ENCODE measurements at places on chromosomes 1 and 21.

GRCh38 chr1:3441410-3441847, 13.0 kb upstream of the ARHGEF16 start:
- no peak for DNase-seq

- no peak for DNase-seq
Measured at GRCh38 chr1:90295534-90295933, 300.6 kb downstream of the ZNF326 start.

- DNase-seq: no peak
Measured at GRCh38 chr1:53982034-53982762, 35.8 kb downstream of the LDLRAD1 start.

GRCh38 chr21:17987382-17988101, 168.4 kb upstream of the C21orf91 start:
- DNase-seq: no peak

- no peak for DNase-seq
Measured at GRCh38 chr1:211627259-211627658, 48.2 kb downstream of the NEK2 start.

- peak; percentile 96 for DNase-seq
Measured at GRCh38 chr1:222034790-222035189, 292.9 kb upstream of the DUSP10 start.

DNA sequence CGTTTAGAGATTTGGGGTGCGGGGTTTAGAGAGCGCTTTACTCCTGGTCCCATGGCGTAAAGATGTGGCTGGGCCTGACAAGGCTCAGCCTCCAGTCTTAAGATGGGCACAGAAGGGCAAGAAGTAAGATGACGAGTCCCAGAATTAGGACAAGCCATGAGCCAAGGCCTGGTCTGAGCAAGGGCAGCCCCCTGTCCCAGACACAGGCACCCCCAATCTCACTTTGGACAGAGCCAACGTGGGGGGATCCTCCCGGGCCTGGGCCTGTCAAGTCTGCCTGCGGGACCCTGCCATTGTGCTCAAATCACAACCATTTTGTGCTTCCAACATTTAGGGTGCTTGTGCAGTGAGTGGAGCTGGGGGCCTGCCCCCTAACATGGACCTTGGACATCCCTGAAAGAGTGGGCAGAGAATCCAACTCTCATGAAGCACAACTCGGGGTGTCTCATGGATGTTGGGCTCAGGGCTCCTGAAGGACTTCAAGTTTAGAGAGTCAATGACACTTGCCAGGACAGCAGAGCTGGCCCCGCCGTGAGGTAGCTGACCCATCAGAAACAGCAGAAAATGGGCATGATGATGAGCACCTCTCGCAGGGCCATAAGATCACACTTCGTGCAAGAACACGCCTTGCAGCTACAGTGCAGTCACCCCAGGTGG, 52.6 kb downstream of the KIF21B start:
- DNase-seq: no peak

- no peak for DNase-seq
Measured at GRCh38 chr1:156117414-156118176, 3.1 kb downstream of the LMNA start.

DNA sequence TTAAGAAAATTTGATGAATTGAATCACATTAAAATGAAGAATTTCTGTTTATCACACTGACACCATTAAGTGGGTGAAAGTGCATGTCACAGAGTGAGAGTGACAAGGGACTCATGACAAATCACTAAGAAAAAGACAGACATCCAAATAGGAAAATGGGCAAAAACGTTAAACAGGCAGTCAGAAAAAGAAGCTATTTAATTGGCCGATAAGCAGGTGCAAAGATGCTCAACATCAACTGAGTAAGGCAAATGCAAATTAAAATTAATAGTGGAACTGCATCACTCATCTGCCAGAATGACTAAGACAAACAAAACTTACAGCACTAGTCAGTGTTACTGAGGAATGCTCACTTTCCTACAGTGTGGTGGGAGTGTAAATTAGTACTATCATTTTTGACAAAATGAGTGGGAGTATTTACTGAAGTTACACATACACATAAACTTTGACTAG, 39.2 kb upstream of the RUNX1 start:
- no peak for DNase-seq

DNA sequence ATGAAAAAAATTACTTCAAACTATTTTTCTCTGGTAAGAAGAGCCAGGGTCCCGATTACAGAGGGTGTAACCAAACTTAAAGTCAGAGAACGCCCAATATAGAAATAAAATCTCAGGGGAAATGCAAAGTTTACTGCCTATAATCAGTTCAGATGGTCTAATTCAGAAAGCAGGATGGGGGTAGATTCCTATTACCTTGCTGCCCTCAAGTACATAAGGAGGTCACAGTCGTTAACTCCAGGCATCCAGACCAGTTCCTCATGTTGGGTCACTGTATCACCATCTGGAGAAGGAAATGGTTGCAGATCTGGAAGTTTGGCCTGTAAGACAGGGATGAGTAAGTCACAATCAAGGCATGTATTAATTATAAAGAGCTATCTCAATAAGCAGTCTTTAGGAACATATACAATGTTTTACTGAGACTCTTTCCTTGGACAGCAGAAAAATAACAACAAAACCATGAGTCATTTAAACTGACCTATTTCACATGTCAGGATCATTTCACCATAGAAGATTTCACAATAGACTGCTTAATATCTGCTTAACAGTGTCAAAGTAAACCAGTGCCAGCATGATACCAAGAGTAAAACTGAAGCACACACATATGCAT, 179.4 kb downstream of the SLC45A1 start:
- no peak for DNase-seq

DNA sequence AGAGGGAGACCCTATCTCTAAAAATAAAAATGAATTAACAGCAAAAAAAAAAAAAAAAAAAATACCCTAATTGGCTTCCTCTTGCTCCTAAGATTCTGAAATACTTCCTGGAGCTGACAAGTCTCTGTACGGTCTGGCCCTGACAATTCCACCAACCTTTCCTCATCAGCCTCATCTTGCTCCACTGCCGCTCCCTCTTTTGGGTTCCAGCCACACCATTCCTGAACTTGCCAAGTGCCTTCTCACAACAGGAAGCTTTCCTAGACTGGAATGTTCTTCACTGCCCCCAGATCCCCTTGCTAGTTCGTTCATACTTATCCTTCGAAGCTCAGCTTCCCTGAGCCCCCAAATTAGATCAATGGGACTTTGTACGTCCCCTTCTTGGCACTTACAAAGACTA, 37.0 kb downstream of the AKNAD1 start:
- no peak for DNase-seq

DNA sequence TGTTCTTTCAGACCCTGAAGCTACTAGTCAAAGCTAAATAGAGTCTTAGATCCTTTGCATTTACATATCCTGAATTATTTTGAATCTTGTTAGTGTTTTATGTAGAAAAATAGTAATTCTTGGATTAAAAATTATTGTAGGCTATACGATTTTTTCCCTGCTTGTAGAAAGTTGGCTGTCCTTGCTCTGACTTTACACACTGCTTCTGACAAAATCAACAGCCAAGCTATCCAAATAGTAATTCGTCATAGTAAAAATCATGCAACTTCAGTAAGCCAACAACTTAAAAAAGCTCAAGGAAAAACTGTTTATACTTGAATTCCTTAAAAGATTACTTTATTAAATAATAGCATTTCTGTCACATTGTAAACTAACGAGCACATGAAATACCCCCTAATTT, 7.5 kb upstream of the KRTAP23-1 start:
- DNase-seq: no peak

DNA sequence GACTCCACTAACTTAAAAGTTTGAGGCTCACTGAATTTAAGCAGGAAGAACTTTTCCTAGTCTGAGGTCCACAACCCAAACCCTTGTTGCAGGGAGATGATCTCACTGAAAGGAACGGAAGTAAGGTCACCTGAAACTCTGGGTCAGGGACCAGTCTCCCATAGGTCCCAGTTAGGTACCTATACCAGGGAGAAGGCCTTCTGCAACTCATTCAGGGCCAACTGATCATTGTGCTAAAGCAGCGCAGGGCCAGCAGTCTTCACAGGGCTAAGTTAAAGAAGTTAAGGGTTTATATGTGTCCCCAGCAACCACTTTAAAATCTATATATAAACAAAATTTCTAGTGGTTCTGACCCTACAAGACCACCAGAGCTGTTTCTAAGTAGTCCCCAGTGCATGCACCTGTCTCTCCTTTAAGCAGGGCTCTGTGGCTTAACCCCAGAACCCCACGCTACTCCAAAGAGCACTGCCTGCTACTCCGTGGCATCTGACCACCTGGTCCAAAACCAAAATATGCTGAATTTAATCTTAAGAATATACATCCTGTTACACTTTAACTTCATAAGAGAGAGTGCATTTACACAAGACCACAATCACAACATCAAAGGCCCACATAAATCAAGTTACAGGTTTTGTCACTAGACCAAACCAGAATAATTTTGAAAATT, 2.8 kb downstream of the SRSF10 start:
- DNase-seq: no peak

DNA sequence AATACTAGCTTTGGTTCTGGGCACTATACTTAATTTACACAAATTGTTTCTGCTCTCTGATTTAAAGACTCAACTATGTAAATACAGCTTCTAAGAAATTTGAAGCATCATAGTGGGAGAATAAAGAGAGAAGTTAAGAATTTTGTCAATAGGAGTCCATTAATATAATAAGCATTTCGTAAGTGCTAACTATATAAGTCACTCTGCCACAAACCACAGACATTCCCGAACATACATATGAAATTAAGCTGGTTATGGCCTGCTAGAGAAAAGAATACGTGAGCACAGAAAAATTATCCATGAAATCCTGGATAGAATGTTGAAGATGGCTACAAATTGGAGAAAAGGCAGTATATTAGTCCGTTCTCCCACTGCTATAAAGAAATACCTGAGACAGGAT, 526.2 kb downstream of the MRPL39 start:
- no peak for DNase-seq

DNA sequence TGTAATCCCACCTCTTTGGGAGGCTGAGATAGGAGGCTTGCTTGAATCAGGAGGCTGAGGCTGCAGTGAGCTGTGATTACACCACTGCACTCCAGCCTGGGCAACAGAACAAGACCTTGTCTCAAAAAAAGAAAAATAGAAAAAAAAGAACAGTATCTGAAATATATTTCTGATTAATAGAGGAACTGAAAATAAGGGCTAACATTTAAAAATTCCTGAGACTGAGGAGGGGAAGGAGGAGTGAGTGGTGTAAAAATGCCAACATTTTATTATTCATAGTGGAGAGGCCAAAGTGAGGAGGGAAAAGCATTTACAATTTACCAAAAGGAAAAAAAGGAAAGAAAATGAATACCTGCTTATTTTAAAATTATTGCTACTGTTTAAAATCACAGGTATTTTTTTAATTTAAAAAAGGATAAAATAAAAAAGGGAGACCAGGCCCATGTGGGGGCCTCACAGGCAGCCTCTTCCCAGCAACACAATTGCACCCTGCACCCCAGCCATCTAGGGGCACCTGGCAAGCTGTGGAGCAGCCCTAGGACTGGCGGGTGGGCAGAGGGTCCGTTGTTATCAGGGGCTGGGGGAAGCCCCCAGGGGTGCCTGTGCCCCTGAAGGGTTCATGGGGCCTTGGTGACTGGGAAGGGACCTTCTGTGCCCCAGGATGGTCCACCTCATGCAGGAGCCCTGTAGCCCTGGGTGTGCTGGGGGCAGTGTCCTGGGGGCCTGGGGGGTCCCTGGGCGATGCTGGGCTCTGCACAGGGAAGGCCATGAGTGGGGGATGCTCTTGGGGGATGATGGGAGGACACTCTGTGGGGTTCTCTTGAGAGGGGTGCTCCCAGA, 34.8 kb upstream of the ADARB1 start:
- DNase-seq: no peak

- no peak for DNase-seq
Measured at GRCh38 chr1:92964998-92965397, 3.7 kb upstream of the DIPK1A start.

DNA sequence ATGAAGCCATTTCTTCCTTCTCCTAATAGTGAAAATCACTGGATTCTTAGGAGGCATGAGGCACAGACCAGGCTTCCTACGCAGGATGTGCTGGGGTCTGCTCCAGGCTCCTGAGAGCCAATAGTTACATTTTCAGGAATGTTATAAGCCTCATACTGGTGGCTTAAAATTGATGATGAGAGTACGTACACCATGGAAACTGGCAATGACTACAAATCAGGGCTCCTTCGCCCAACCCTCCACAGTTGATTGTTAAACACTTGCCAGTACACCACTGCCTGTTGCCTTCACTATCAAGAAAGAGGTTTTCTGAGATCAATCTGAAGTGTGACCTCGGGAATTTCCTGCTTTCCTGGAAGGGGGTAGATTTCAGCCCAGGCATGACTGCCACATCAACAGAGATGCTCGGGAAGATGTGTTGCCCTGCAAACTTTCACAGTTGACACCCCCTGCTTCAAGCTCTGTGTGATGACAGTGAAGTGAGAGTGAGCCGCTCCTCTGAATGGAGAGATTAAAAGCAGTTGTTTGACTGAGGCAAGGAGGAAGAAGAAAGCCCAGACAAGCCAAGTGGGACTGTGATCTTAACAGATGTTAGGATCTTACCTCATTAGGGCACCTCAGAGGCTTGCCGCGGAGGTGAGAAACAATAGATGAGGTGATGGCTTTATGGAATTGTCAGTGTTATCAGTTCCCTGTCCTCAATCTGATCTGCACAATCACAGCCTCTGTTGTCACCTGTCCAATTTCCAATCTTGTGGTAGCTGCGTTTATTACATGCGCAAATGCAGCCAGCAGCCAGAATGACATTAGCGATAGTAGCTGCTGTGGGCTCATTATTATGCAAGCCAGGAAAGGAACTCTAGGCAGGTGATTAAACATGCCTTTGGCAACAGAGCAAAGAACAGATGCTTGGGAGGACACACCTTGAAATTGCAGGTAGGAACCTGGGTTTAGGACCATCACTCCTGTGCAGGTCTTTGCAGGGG, 277.3 kb downstream of the KAZN start:
- DNase-seq: no peak

- no peak for DNase-seq
Measured at GRCh38 chr1:46221749-46222148, 18.6 kb downstream of the LURAP1 start.

- no peak for DNase-seq
Measured at GRCh38 chr1:35030756-35031446, 844 bp downstream of the ZMYM6 start.

GRCh38 chr1:51986718-51987117, 3.8 kb downstream of the RAB3B start:
- no peak for DNase-seq

DNA sequence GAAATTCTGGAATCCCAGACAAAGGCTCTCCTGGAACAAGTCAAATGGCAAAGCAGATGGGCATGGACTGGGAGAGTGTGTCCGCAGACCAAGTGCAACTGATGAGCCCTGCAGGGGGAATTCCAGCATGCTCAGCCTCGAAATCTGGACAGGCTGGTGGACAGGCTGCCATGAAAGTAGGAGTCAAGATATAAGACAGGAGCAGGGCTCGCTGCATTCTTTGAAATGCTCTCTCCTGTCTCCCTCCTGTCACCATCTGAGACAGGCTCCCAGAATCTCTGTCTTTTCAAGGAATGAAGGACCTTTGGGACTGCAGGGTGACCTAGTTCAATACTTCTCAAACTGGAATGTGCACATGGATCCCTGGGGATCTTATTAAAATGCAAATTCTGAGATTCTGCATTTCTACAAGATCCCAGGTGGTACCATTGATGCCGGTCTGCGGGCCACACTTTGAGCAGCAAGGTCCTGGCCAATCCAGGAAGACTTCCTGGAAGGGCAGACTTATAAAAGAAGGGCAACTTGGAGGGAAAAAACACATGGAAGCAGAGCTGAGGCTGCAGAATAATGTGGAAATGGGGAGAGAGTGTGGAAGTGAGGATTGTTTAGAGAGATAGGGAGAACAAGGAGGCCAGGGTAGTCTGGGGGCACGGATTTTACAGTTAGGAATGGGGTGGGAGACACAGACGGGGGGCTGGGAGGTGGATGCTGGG, 29.8 kb downstream of the TNNT2 start:
- DNase-seq: no peak

Data from NCI-H446 treated with DMSO at 0.1 percent for 48 hours (cell line).